Esophagus mucosa (tissue), 1 donor: ENCODE measurements at places on chromosomes 1 and 21.

- ATAC-seq = no peak
Observed at GRCh38 chr1:14555091-14555490, 43.4 kb upstream of the KAZN start.

DNA sequence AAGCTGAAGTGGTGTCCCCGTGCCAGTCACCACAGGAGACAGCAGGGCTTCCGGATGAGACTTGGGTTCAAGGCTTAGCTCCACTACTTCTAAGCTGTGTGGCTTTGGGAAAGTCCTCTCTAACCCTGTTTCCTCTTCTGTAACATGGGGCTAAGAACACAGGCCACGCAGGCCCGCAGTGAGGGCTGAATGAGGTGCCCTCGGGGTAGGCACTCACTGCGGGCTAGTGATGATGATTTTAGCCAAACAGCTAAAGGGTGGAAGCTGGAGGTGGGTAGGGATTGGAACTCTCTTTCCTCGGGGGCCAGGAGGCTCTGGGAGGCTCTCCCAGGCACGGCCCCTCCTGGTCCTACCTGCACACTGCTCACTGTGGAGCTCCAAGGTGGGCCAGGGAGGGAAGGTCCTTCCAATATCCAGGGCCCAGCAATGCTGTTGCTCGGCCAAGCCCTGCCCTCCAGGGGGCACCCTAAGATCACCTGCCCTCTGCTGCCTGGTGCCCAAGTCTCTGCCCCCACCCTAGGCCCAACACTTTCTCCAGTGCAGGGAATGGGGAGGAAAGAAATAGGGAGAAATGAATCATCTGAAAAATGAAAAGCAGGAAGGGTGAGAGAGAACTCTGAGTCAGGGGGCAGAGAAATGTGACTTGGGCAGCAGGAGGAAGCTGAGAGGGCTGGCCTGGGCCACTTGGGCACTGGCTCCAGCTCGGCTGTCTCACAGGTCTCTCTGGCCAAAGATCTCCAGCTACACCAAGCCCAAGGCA lies 19.2 kb upstream of the EVA1B start:
- peak; percentile 64 for ATAC-seq

DNA sequence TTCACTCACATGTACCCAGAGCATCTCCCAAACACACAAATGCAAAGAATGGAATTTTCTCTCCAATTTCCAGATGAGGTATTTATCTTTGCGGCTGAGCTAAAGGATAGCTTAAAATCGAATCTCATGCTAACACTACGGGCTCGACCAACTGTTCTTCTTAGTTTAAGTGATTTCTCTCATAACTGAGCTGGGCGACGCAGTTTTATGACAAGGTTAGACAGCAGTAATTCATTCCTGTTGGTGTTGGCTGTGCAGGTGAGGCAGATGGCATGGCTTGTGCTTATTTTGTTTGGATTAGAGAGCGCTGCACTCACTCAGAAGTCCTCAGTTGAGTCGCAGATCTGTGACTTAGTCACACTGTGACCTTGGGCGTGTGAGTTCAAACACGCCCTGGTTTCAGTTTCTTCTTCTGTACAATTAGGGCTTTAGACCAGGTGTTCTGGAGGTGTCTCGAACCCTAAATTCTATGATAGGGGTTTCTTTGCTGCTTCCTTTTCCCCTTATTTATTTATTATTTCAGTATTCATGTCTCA lies 41.5 kb upstream of the MRPS6 start:
- ATAC-seq = peak; percentile 46

DNA sequence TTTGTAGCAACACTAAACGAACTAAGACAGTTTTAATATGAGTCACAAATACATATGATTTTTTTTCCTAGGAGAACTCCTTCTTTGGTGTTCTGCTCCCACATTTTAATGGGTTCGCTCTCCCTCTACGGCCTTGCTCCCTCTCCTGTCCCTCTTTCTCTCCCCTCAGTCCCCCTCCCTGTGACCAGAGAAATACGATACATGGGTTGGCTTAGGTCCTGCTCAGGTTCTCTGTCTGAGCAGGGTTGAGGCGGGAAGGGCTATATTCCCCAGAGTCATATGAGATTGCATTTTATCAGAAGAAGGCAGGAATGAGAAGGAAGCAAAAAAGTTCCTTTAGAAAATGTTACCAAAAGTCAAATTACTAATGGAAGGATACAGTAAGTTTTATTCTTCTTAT lies 44.6 kb downstream of the UBE2U start:
- ATAC-seq = no peak

- ATAC-seq = peak; percentile 99
Observed at GRCh38 chr1:97277891-97278654, 556.5 kb downstream of the PTBP2 start.

GRCh38 chr1:43034778-43035177 lies 76.1 kb upstream of the SLC2A1 start:
- ATAC-seq = no peak

DNA sequence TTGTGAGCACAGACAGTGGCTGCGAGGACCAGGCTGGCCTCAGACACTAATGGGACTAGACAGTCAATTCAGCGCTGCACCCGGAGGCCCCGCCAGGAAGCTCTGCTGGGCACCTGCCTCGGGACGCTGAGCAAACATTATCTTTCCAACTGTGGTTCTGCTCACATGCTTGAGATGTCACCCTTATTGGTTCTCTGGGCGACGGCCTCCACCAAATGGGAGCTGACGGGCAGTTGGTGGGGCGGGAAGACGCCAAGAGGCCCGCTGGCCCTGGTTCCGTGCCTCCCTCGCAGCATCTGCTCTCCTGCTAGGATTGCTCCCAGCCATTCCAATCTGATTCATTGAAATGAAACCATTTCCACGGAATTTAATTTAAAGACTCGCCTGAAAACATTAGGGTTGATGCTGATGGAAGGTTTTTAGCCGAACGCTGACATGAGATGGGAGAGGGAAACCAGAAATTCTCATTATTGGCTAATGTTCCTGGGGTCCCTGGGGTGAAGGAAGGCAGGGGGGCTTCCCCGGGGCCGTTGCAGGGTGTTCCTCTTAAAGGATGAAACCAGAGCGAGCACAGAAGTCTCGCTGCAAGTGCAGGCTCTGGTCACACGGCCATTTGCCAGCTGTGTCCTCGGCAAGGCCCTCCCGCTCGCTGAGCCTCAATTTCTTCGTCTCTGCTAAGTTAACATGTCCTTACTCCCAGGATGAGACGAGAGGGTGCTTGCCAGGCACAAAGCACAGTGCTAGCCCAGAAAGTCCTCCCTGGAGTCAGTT lies 512.2 kb downstream of the NPHP4 start:
- ATAC-seq = no peak

DNA sequence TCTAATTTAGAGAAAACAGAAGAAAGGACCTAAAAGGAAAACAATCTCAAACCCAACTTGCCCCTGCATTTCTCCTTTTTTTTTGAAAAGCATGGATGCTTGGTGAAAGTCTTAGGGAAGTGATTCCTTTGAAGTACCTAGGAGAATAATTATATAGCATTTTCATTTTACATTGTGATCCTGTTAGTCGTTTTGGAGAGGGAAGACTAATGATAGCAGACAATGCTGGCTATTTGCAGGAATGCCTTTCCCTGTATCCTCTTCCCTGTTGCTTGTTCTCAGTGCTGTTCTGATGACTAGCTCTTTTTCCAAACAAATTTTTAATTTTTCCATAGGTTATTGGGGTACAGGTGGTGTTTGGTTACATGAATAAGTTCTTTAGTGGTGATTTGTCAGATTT lies 53.9 kb downstream of the LAMC1 start:
- no peak for ATAC-seq

GRCh38 chr21:31665397-31665796 lies 5.9 kb downstream of the SOD1 start:
- no peak for ATAC-seq

GRCh38 chr1:64039390-64039926 lies 164.0 kb upstream of the UBE2U start:
- peak; percentile 76 for ATAC-seq

- ATAC-seq = no peak
Observed at GRCh38 chr1:66048011-66048410, 255.3 kb downstream of the PDE4B start.

DNA sequence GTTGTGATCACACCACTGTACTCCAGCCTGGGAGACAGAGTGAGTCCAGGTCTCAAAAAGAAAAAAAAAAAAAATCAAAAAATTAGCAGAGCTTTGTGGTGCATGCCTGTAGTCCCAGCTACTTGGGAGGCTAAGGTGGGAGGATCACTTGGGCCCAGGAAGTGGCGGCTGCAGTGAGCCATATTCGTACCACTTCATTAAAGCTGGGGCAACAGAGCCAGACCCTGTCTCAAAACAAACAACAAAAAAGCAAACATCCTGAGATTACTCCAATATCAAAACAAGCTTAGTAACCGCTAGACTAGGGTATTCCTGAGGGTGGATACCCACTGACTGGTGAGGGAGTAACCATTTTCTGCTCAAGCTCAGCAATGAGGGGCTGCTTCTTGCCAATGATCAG lies 12.9 kb upstream of the THRAP3 start:
- ATAC-seq = no peak

DNA sequence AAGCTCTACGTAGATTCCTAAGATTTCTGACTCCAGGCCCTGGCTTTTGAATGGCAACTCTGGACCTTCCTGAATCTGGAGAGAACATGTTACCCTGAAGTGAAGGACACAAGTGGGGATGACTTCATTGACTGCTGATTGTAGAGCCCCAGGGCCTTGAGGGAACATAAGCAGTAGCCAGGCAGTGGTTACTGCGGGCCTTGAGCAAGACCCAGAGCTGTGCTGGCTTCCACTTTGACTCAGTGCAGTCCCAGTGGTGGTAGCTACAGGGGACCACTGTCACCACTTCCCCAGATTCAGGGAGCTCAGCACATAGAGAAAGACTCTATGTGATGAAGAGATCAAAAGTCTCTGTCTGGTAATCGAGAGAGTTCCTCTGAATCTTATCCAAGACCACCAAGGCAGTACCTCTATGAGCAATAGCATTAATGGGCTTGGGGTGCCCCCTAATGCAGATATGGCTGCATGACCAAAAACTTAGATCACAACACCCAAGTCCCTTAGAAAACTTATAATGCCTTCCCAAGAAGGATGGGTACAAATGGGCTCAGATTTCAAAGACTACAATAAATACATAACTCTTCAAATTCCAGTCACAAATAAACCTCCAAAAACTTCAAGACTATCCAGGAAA lies 1278.3 kb downstream of the AMY1C start:
- no peak for ATAC-seq

- no peak for ATAC-seq
Observed at GRCh38 chr1:86227026-86227425, 70.5 kb upstream of the COL24A1 start.

GRCh38 chr1:39886757-39887231 lies 3.5 kb upstream of the TRIT1 start:
- no peak for ATAC-seq

GRCh38 chr21:18384771-18385170 lies 18.8 kb downstream of the TMPRSS15 start:
- no peak for ATAC-seq

DNA sequence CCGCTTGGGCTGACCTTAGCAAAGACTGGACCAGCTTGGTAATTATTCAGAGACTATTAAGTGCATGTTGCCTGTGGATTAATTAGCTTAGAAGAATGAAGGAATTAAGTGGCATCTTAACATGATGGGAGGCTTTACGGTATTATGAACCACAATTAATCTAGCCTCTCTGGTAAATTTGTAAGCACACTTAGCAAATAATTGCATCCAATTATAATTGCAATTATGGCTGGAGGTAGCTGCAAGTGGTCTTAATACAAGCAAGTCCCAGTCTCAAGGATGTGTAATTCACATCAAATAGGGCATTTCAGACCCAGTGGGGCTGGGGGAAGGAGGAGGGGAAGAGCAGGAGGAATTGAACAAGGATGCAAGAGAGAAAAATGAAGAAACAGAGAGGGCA lies 151.6 kb downstream of the CNIH3 start:
- no peak for ATAC-seq

GRCh38 chr1:1364266-1364665 lies 5.9 kb upstream of the MXRA8 start:
- ATAC-seq = peak; percentile 72

- ATAC-seq = peak; percentile 88
Observed at GRCh38 chr1:222618001-222618879, at the start of gene MIA3. Gene MIA3, plus strand, starts transcription at chr1:222618097. Its CDS starts 14 bp downstream, at chr1:222618111.

DNA sequence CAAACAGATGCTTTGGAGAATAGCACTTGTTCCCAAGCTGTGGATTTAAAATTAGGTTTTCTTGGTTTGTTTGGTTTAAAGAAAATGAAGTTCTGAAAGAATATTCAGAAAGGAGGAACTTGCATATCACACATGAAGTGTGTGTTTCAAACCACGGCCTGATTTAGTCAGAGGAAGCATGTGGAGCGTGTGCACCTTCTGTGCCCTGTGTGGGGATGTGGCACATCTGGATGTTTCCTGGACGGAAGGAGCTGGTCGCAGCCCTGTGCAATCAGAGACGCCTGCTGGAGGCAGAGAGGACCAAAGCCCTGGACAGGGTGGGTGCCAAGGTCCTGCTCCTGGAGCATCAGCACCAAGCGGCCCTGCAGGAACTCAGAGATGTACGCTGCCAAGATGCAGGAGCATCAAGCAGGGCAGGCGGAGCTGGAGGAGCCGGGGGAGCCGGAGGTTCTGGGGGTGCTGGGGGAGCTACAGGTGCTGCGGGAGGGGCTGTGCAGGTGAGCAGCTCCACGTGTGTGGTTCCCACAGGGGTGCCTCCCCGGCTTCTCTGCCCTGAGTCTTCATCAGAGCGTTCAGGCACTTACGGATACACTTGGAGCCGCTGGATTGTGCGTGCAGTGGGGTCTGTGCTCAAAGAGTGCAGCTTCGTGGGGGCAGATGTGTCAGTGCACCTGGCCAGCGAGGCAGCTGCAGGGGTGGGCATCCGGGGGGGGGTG lies 45.7 kb downstream of the PCNT start:
- ATAC-seq = peak; percentile 20

DNA sequence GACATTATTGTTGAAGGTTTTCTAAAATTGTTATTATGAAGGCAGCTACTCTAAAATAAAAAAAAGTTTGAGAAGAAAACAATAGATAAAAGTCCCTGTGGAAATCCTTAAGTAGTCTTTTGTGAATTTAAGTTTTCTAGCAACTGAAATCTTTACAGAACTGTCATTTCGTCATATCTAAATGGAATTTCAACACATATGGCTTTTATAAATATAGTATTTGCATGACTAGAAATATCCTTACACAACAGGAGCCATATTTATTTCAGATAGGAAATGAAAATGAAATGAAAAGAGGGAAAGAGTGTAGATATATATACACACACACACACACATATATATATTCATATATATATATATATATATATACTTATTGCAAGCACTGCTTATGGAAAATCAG lies 204.7 kb upstream of the RGS18 start:
- ATAC-seq = no peak
